ENCODE measurements at places on chromosomes 11 and 22.

- no peak for DNase-seq
These were observed 13.2 kb downstream of the MPZL3 start for GRCh38 chr11:118238929-118239328.

DNA sequence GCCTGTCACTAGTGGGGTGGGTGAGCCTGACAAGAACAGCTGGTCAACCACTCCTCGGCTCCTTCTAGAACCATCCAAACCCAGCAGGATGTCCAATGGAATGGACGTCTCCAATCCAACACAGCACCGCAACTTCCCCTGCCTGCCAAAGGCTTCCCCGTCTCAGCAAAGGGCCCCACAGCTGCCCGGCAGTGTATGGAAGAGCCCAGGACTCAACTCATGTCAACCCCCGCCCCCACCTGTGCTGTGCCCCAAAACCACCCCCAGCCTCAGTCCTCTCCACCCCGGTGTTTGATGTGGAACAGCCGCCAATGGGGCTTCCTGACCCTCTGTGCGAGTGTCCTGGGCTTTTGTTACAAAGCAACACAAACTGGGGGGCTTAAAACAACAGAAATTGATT is 223.8 kb downstream of the CTTN start:
- DNase-seq = no peak

GRCh38 chr11:12482839-12483238 is 105.5 kb downstream of the PARVA start:
- DNase-seq = no peak

GRCh38 chr22:31532060-31532459 is 35.7 kb downstream of the SFI1 start:
- DNase-seq = no peak

DNA sequence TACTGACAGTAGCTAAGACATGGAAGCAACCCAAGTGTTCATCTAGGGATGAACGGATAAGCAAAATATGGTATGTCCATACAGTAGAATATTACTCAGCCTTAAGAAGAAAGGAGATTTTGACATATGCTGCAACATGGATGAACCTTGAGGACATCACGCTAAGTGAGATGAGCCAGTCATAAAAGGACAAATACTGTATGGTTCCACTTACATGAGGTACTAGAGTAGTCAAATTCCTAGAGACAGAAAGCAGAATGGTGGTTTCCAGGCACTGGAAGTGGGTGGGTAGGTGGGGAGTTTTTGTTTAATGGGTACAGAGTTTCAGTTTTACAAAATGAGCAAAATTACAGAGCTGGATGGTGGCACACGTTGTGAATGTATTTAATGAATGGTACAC is 18.1 kb downstream of the CHST1 start:
- DNase-seq = no peak

GRCh38 chr22:35462498-35463230 is 62.7 kb downstream of the MCM5 start:
- DNase-seq = no peak

DNA sequence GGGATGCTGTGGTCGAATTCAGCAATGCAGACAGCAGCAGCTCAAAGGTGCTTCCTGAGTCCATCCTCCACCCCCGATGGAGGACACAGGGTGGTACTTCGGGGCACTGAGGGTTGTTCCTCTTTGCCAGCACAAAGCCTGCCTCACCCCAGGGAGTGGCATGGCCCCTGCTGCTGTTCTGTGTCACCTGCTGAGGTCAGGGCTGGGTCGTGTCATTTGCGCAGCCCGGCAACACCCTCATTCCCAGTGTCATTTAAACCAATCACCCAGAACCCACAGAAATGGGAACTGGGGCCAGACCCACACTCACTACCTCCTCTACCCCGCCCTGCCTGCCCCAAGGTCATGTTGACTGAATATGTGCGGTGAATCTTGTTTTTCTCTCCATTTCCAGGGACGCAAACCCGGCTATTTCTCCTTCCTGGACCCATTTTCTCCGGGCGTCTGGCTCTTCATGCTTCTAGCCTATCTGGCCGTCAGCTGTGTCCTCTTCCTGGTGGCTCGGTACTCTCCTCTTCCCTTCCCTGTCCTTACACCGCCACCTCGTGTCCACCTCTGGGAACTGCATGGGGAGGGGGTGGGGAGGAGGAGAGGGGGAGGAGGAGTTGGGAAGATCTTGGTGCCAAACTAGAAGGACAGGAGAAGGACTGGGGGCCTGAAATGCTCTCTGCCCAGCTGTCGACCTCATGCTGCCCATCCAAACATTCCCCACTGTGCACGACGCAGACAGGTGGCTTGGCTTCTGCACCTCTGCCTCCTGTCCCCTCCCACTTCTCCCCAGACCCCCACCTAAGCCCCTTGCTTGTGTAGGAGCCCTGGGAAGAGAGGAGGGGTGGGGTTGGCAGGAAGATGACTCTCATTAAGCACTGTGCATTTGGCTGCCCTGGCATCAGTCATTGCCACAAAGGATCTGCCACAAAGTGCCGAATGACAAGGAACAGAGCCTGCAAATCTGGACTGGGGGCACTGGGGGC is 71.2 kb upstream of the TBCEL start:
- peak; percentile 28 for DNase-seq

DNA sequence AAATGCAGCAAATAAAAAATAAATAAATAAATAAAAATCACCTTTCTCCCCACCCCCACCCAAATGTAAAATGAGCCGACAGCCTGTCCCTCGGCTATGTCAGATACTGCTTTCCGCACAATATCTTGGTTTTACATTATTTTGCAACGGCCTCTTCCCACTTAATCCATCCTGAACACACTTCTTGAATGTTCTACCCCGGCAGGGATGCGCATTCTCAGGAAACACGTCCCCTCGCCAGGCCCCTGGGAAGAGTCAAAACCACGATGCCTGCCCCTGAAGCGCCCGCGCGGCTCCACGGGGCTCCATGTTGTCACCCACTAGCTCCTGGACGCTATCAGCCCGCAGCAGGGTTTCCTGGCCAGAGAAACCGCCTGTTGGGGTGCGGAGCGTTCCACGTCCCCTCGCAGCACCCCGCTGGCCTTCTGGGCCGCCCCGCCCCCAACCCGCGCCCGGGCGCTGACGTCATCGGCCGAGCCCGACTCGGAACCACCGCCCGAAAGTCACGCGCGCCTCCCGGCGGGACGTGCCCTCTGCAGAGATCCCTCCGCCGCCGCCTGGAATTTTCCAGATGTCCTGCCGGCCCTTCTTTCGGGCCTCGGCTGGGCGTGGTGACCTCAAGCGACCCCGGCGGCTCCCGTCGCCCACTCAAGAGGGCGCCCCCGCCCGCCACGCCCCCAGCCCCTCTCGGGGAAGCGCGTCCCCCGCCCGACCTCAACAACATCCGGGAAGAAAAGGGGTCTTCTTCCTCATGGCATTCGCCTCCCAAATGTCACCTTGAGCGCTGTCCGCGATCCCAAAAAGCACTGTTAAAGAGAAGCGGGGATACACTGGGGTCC is 585 bp upstream of the NEAT1 start:
- peak; percentile 77 for DNase-seq

- no peak for DNase-seq
These were observed 29.9 kb downstream of the GDPD5 start for GRCh38 chr11:75495749-75496304.

DNA sequence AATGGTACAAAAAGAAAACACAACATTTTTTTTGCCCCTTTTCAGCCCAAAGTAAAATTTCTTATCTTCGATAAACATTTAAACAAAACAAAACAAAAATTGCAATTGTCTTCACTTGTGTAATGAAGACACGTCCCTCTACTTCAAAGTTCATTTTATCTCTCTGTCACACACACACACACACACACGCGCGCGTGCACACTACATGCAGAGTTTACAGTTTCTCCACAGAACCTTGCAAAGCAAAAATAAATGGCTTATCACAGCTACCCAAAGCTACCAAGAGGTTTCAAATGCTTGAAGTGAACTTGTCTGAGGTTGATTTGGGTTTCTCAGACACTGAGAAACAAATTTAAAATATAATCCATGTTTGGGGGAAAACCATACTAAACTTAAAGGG is 72.3 kb downstream of the ETS1 start:
- no peak for DNase-seq

- DNase-seq = no peak
These were observed 15.7 kb upstream of the PARVA start for GRCh38 chr11:12361682-12362081.

GRCh38 chr11:8361664-8362210 is 98.1 kb upstream of the LMO1 start:
- DNase-seq = no peak

DNA sequence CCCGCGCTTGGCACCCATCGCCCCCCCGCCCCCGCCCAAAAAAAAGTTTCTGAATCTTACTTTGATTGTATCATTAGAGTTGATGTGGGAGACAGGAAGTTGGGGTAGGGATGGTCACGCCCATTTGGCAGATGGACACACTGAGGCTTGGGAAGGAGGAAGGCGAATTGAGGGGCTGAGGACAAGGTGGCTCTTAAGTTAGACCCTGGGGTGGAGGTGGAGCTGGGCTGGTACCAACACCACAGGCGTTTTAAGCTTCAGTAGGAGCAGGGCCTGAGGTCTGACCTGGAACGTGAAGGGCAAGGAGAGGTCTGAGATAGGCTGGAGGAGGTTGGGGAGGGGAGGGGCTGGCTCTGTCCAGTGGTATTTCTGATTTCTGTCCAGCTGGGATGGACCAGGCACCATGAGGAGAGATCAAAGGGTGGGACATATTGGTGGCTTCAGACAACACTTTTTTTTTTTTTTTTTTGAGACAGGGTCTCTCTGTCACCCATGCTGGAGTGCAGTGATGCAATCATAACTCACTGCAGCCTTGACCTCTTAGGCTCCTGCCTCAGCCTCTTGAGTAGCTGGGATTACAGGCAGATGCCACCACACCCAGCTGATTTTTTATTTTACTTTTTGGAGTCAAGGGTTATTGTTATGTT is 799 bp upstream of the CDC42BPG start:
- no peak for DNase-seq

DNA sequence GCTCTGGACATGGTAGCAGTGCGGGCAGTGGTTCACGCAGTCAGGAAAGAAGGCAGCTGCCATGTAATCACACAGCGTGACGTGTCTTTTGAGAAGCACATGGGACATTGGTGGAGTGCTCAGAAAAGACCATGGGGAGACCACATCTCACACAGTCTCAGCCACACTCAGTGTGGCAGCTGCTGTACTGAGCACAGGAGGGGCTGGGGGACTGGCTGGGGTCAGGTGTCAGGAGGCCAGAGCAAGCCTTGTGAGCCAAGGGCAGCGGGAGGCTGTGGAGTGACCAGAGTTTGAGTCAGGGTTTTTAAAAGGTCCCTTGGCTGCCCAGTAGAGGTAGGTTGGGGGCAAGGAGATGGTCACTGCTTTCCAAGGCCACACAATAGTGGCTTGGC is 18.5 kb downstream of the CLDN5 start:
- DNase-seq = no peak

DNA sequence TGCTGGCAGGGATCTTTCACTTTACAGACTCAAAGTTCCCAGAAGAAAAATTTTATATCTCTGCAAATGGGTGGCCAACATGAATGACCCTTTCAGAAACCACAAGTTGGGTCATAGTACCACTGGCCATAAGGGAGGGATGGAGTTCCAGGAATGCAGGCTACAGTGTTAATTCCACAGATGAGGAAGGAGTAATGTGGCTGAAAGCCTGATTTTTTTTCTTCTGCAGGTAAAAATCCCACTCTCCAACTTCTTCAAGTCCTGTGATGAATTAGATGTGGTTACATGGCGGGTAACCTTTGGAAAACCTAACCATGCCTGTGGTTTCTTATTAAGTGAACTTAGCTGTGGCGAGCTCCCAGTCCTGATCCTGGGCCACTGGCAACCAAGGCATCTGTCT is 103.2 kb downstream of the SLC1A2 start:
- DNase-seq = no peak

DNA sequence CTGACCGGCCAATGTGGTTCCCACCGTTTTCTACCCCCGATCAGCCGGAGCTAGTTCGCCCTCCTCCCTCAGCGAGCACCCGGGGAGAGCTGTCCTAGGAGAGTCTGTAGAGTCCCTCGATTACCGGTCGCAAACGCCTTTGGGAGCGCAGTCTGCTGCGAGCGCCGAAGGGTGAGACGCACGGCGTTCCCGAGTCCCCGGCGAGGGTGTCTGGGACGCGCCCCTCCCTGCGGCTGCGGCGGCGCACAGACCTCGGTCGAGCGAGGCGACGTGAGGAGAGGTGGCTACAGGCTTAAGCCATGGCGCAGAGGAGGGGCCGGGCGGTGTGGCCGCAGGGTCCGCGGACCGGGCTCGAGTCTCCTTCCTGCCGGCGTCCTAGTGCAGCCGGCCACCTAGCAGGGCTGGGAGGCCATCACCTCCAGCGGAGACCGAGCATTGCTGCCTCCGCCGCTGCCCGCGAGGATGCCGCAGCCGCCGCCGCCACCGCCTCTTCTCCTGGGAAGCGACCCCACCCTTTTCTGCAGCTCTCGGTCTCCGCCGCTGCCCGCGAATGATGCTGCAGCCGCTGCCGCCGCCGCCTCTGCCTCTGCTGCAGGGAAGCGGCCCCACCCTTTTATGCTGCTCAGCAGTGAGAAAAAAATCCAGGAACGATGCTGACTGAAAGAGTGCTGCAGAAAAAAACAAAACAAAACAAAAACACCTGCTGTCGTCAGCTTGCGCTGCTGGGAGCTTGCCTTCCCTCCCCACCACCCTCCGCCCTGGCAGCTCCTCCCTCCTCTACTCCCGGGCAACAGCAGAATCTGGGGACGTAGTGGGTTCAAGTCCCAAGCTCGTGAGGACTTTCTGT is at the start of gene MAP6:
Gene MAP6 (minus strand): TSS at position 588 of the 847 bp plus-strand sequence. CDS start 669 bp downstream, outside the sequence.
- DNase-seq = no peak

GRCh38 chr11:46114961-46115360 is 6.3 kb downstream of the PHF21A start:
- DNase-seq = no peak

DNA sequence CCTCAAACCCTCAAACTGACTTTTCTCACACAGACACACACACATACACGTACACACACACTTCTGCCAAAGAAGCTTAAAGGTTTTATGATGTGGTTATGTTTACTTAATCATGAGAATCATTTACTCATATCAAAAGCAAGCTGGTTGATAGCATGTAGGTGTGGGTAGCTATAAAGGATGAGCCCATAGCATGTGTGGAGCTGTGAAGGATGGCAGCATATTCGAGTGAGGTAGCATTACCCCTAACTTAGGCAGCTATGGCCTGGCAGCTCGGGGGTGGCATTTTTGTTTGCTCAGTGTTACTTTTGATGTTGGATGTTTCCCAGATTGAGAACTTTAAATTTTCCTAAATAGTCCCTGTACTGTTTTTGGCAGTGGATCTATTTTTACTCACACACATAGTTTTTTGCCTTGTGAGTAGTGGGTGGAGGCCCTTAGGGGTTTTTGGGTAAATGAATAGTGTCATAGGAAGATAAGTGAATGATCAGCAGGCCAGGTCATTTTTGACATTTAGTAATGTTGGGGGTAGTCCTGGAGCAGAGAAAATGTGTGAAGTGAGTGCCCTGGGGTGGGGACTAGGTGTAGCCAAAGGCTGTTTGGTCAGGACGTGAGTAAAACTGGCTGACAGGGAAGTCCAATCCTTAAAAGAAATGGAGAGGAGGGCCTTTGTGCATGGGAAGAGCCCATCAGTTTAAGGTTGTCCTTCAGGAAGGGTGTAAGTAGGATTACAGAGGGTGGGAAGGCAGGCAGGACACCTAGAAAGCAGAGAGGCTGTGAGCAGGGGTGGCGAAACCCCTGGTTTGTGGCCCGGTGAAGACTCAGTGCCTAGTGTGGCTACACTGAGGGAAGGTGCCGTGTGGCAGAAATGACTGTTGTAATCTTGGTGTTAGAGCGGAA is 7.1 kb downstream of the YWHAH start:
- DNase-seq = no peak
